ENCODE measurements at places on chromosomes 6 and 20. TPM values are rescaled to one million over a fixed set of nuclear protein-coding genes. Genes with fewer than 3 reads are reported as not detected.

- H3K36me3 ChIP-seq, result no peaks in the 10 kb centered on the region
- peaks cover 2% of the 10 kb centered on the region for H3K27me3 ChIP-seq
- no peak for DNase-seq
- no peaks in the 10 kb centered on the region for H3K4me1 ChIP-seq
- H3K27ac ChIP-seq, result no peak overlapping the region
- no peak overlapping the region for H3K4me3 ChIP-seq
Measured at GRCh38 chr20:11608736-11609135, 309.0 kb upstream of the BTBD3 start.

- H3K27ac ChIP-seq, result no peak overlapping the region
- H3K4me1 ChIP-seq, result no peaks in the 10 kb centered on the region
- H3K36me3 ChIP-seq, result no peaks in the 10 kb centered on the region
- no peak overlapping the region for H3K4me3 ChIP-seq
- DNase-seq, result no peak
Measured at GRCh38 chr6:88584581-88585275, 378.7 kb downstream of the RNGTT start.

GRCh38 chr20:51731731-51732095 lies 36.5 kb downstream of the ATP9A start:
- H3K4me1 ChIP-seq, result peaks cover 12% of the 10 kb centered on the region
- H3K36me3 ChIP-seq, result no peaks in the 10 kb centered on the region
- no peak overlapping the region for H3K4me3 ChIP-seq
- H3K27me3 ChIP-seq, result peaks cover 2% of the 10 kb centered on the region
- no peak overlapping the region for H3K27ac ChIP-seq
- DNase-seq, result no peak

- no peak overlapping the region for H3K4me3 ChIP-seq
- H3K27ac ChIP-seq, result no peak overlapping the region
- H3K36me3 ChIP-seq, result no peaks in the 10 kb centered on the region
- no peak for DNase-seq
- H3K27me3 ChIP-seq, result no peaks in the 10 kb centered on the region
Measured at GRCh38 chr6:7323074-7323473, 10.1 kb upstream of the SSR1 start.

DNA sequence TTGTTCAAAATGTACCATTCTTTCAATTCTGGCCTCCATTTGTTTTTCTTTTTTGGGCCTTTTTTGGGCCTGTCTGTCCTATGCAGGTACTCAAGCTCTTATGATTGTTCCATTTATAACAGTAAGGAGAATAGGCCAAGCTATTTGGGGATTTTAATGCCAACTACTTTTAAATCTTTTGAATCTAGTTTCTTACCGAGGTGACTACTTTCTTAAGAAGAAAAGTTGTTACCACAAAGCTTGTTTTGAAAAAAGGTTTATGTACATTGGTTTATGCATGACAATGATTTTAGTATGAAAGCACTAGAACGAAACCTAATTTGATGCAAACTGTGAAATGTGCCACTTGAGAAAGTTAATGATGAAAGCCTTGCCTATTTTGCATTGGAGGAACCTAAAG lies 98.3 kb upstream of the MTHFD1L start:
- peaks cover 7% of the 10 kb centered on the region for H3K4me1 ChIP-seq
- no peaks in the 10 kb centered on the region for H3K36me3 ChIP-seq
- DNase-seq, result no peak
- H3K4me3 ChIP-seq, result no peak overlapping the region
- H3K27me3 ChIP-seq, result no peaks in the 10 kb centered on the region
- no peak overlapping the region for H3K27ac ChIP-seq

GRCh38 chr20:24771542-24772061 lies 177.5 kb upstream of the CST7 start:
- no peak for DNase-seq
- peaks cover 16% of the 10 kb centered on the region for H3K36me3 ChIP-seq
- H3K4me3 ChIP-seq, result no peak overlapping the region
- H3K27ac ChIP-seq, result no peak overlapping the region

GRCh38 chr20:23197836-23198235 lies 111.7 kb upstream of the CD93 start:
- H3K4me1 ChIP-seq, result no peaks in the 10 kb centered on the region
- H3K27me3 ChIP-seq, result peaks cover 1% of the 10 kb centered on the region
- H3K27ac ChIP-seq, result no peak overlapping the region
- DNase-seq, result no peak

GRCh38 chr20:60541991-60542390 lies 583.8 kb downstream of the CDH26 start:
- no peak overlapping the region for H3K4me3 ChIP-seq
- DNase-seq, result no peak
- peaks cover 4% of the 10 kb centered on the region for H3K36me3 ChIP-seq
- H3K27ac ChIP-seq, result no peak overlapping the region

DNA sequence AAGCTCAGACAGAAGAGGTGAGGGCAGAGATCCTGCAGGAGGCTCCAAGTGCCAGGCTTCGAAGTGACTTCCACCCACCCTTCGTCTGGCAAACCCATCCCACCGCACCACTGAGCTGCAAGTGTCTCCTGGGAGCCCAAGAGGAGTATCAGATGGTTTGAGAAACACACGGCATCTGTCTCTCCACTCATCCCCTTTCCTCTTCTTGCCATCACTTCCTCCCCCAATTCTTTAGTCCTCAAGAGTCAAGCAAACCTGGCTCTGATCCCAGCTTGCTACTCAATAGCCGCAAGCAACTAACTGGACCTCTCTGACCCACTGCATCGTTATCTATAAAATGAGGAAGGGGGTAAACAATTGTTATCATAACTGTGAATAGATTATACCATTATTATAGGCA lies 142.1 kb downstream of the BMP7 start:
- no peak overlapping the region for H3K4me3 ChIP-seq
- no peak overlapping the region for H3K27ac ChIP-seq
- no peak for DNase-seq
- peaks cover 4% of the 10 kb centered on the region for H3K36me3 ChIP-seq

DNA sequence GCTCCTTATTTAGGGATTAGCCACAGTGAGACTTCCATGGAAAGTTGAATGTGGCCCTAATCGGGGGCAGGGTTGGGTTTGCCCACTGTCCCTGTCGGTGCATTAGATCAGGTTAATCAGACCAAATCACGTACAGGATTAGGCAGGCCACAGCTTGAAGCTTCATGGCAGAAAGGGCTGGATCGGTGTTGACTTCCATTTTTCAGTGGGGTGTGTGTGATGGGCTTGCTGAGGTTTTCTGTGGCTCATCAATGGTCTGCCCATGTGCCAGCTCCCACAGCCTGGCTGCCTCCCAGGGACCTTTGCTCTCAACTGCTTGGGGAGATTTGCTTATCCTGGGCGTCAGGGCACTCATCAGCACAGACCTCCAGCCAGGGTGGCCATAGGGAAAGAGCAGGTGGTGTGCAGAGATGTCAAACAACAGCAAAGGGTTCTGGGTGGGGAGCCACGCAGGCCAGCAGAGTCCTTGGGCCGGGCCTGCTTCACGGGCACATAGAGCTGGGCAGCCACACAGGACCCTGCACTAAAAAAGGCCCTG lies 130.7 kb downstream of the TFAP2C start:
- H3K4me3 ChIP-seq, result no peak overlapping the region
- no peak overlapping the region for H3K27ac ChIP-seq
- H3K27me3 ChIP-seq, result no peaks in the 10 kb centered on the region
- no peak for DNase-seq
- H3K36me3 ChIP-seq, result no peaks in the 10 kb centered on the region

DNA sequence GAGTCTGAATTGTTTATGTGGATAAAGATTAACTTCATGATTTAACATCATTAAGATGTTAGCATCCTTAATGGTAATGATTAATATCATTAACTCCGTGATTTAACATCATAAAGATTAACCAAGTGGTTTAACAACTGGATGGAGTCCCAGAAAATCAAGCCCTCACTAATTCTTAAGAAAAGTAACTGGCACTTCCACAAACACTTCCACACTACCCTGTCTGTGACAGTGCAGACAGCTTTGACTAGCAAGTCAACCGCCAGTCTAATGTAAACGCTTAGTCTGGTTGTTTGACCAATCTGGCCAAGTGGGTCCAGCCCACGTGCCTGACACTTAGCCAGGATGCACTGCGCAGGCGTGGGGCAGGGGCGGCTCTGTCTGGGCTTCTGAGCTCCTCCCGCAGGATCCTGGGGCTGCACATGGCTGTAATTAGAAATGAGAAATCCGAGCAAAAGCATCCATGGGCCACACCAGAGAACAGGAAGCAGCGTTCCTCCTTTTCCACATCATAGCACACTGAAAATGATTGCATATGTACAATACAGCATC lies 424.2 kb downstream of the FOXA2 start:
- H3K27me3 ChIP-seq, result no peaks in the 10 kb centered on the region
- DNase-seq, result no peak
- H3K4me3 ChIP-seq, result no peak overlapping the region
- no peak overlapping the region for H3K27ac ChIP-seq
- H3K36me3 ChIP-seq, result no peaks in the 10 kb centered on the region
- no peaks in the 10 kb centered on the region for H3K4me1 ChIP-seq

GRCh38 chr20:16808796-16809195 lies 60.6 kb downstream of the OTOR start:
- H3K4me3 ChIP-seq, result no peak overlapping the region
- peaks cover 9% of the 10 kb centered on the region for H3K36me3 ChIP-seq
- peaks cover 3% of the 10 kb centered on the region for H3K27me3 ChIP-seq
- peaks cover 2% of the 10 kb centered on the region for H3K4me1 ChIP-seq
- no peak for DNase-seq

GRCh38 chr20:2264118-2264517 lies 31.7 kb upstream of the TGM3 start:
- H3K4me1 ChIP-seq, result no peaks in the 10 kb centered on the region
- no peak overlapping the region for H3K4me3 ChIP-seq
- no peak for DNase-seq
- H3K36me3 ChIP-seq, result no peaks in the 10 kb centered on the region
- H3K27ac ChIP-seq, result no peak overlapping the region
- H3K27me3 ChIP-seq, result no peaks in the 10 kb centered on the region

DNA sequence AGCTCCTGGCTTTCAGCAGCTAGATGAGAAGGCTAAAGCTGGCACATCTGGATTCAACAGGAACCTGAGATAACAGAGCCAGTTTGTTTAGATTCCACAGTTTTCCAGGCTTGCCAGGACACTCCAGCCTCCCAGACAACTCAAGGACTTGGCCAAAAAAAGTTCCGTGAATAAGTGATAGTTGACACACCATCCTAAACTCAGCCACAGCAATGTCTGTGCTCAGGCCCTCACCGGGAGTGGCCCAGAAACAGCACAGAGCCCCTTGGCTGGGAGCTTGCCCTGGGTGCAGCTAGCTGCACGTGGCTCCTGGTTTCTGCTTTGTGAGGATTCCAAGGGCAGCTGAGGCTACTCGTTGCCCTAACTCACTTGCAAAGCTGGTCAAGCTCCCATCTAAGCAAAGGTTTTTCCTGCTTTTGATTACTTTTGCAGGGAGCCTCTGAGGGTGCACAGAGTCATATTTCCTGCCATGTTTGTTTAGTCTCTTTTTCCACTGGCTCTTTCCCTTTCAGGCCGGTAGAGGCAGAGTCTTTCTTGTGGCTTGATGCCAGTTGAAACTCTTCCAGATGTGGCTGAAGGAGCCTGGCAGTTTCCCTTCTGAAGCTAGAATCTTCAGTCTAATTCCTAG lies 118.3 kb upstream of the ECI2 start:
- H3K27me3 ChIP-seq, result no peaks in the 10 kb centered on the region
- H3K36me3 ChIP-seq, result peaks cover 4% of the 10 kb centered on the region
- no peak for DNase-seq
- no peak overlapping the region for H3K27ac ChIP-seq
- no peaks in the 10 kb centered on the region for H3K4me1 ChIP-seq
- H3K4me3 ChIP-seq, result no peak overlapping the region

DNA sequence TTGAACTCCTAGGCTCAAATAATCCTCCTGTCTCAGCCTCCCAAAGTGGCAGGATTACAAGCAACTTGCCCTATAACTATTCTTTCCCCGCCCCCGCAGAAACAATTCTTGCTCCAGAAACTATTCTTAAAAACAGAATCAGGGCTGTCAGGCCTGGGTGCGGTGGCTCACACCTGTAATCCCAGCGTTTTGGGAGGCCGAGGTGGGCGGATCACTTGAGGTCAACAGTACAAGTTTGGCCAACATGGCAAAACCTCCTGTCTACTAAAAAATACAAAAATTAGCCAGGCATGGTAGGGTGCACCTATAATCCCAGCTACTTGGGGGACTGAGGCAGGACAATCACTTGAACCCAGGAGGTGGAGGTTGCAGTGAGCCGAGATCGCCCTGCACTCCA lies 31.2 kb downstream of the SAMHD1 start:
- no peak for DNase-seq
- no peak overlapping the region for H3K27ac ChIP-seq
- no peaks in the 10 kb centered on the region for H3K27me3 ChIP-seq
- H3K4me3 ChIP-seq, result no peak overlapping the region
- no peaks in the 10 kb centered on the region for H3K36me3 ChIP-seq
- H3K4me1 ChIP-seq, result no peaks in the 10 kb centered on the region

- no peak overlapping the region for H3K27ac ChIP-seq
- H3K4me3 ChIP-seq, result no peak overlapping the region
- no peak for DNase-seq
- H3K27me3 ChIP-seq, result no peaks in the 10 kb centered on the region
- no peaks in the 10 kb centered on the region for H3K36me3 ChIP-seq
Measured at GRCh38 chr6:167079853-167080297, 43.0 kb upstream of the CCR6 start.

GRCh38 chr6:168589275-168589674 lies 148.3 kb downstream of the SMOC2 start:
- H3K36me3 ChIP-seq, result no peaks in the 10 kb centered on the region
- no peak overlapping the region for H3K4me3 ChIP-seq
- no peak overlapping the region for H3K27ac ChIP-seq
- H3K4me1 ChIP-seq, result no peaks in the 10 kb centered on the region
- H3K27me3 ChIP-seq, result peaks cover 2% of the 10 kb centered on the region

DNA sequence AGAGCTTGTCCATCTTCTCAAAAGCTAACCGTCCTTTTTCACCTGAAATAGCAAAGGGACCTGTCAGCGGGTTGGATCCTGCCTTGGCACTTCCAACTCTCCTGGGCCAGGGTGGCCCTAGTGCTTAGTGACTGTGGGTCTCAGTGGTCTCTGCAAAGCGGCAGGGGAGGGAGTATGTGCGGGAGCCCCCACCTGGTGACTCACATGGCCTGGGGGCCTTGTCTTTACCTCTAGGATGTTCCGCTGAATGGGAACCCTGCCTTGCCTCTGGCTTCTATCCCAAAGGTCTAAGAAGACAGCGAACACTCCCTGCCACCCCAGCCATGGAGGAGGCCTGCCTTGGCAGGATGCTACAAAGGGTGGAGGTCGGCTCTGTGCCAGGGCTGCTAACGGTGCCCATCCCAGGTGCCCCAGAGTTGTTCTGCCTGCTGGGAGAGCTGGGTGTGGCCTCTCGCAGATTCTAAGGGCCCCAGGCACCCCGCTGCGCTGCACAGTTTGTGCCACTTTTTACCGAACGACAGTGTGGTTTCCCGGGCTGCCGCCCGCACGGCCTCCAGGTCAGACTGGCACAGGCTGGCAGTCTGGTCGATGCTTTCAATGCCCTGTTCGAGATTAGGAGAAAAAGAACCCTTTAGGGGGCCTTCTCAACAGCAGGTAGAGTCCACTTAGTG lies 77.2 kb downstream of the PTPN1 start:
- DNase-seq, result no peak
- no peaks in the 10 kb centered on the region for H3K36me3 ChIP-seq
- H3K4me3 ChIP-seq, result no peak overlapping the region

PRL gene
- total RNA-seq, result not detected

MUCL3 gene
- total RNA-seq, result not detected

HDGFL1 gene
- not detected for total RNA-seq

ALDH5A1 gene
- total RNA-seq, result 1.2 TPM

GLP1R gene
- not detected for total RNA-seq

CTAGE9 gene
- total RNA-seq, result not detected

RHAG gene
- not detected for total RNA-seq

FUT9 gene
- total RNA-seq, result 0.54 TPM

PPIL6 gene
- total RNA-seq, result 0.83 TPM

HLA-G gene
- total RNA-seq, result not detected

UBR2 gene
- 32.3 TPM for total RNA-seq

VNN1 gene
- total RNA-seq, result not detected

WFDC10B gene
- not detected for total RNA-seq

FAXC gene
- 68.9 TPM for total RNA-seq

Measured in glutamatergic neuron (in vitro differentiated cells).